NAMALWA (cell line): ENCODE measurements at places on chromosomes 4 and X.

DNA sequence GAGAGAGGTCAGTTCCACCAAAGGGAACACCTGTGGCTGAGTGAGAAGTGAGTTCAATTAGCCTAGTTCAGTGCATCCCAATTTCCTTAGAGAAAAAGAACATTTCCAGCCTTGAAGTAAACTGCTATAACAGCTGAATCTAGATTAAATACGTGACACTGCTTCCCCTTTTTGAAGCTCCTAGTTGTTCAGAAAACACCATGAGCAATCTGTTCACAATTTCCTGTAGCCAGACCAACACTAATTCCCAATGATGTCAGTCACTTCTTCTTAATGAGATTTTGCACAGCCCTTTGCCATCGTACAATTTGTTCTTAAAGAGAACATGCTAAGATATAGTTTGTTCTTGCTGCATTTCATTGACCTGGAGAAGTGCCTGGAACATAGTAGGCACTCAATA is 144.6 kb upstream of the EDNRA start:
- no peak for DNase-seq

DNA sequence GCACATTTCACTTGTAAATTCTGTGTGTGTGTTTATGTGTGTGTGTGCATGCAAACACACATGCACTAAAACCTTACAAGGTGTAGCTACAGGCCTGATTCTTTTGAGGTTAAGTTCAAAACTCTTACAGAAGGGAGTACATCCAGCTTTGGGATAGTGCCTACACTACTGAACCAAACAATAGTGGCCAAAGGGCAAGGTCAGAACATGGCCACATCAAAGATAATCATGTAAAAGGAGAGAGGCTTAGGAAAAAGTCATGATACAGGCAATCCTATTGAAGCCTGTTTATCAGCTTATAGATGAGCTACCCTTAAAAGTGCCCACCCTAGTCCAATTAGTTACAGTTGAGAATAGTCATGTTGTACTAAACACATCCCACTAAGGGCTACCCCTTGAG is 139.6 kb downstream of the IDS start:
- no peak for DNase-seq

DNA sequence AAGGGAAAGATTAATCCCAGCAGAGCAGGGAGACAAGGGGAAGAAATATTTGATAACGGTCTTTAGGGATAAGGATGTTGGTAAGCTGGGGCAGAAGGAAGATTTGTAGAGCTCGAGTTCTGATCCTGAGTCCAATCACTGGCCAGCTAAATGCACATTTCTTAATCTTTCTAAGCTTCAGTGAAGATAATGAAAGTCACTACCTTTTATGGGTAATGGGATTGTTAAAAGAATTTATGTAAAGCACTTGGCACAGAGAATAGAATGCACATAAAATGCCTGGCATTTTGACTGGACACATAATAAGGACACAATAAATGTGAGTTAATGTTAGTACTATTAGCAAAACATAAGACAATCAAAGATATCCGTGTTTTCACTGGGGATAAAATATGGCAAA is 43.3 kb downstream of the NCAPG start:
- DNase-seq: no peak

GRCh38 chr4:154507156-154507555 is 15.6 kb upstream of the DCHS2 start:
- DNase-seq: no peak

GRCh38 chrX:136867518-136867917 is 13.0 kb downstream of the RBMX start:
- DNase-seq: no peak

GRCh38 chr4:16745009-16745635 is 153.3 kb downstream of the LDB2 start:
- no peak for DNase-seq

DNA sequence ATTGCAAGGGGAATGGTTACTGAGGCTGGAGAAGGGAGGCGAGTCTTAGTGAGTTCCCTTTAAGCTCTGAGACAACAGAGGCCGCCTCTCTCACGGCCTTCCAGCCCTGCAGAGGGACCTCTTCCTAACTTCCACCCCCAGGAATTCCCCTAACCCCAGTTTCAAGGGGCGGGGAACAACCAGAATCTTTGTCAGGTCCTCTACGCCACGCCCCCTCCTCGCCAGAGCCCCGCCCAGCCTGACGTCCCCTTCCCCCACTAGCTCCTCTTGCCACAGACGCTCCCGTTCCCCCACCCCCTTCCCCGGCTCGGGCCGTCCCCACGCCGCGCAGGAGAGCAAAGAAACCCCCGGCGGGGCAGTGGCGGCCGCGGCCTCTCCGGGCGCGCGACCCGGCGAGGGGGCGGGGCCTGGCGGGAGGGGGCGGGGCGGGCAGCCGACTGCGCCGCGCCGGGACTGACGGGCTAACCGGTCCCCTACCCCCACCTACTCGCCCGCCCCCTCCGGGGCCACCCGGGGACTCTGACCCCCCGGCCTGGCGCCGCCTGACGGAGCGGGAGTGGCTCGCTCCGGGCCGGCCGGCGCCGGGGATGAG is 12.3 kb upstream of the TMEM156 start:
- peak; percentile 94 for DNase-seq

- peak; percentile 38 for DNase-seq
Observed at GRCh38 chrX:26918631-26919030, 544.5 kb downstream of the PPP4R3C start.

- DNase-seq: no peak
Observed at GRCh38 chr4:123236606-123237005, 160.0 kb upstream of the SPRY1 start.

DNA sequence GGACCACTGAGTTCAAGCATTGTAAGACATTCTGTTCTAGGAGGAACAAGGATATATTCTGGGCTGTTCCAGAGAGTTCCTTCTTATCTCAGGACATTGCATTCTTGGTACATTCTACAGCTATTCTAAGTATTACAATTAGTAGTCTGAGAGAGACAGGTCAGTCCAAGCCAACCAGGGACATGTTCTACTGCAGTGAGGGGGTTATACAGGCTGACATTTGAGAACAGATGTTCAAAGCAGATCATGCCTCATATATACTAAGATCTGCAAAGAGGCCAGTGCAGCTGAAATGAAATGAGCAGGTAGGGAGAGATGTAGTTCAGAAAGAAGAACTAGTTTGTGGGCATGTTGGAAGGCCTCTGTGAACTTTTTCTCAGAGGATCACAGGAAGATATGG is 142.0 kb downstream of the CENPC start:
- DNase-seq: no peak

GRCh38 chr4:138037696-138038095 is 204.5 kb downstream of the SLC7A11 start:
- no peak for DNase-seq

- DNase-seq: no peak
Observed at GRCh38 chr4:56613101-56613862, 67.8 kb downstream of the HOPX start.

DNA sequence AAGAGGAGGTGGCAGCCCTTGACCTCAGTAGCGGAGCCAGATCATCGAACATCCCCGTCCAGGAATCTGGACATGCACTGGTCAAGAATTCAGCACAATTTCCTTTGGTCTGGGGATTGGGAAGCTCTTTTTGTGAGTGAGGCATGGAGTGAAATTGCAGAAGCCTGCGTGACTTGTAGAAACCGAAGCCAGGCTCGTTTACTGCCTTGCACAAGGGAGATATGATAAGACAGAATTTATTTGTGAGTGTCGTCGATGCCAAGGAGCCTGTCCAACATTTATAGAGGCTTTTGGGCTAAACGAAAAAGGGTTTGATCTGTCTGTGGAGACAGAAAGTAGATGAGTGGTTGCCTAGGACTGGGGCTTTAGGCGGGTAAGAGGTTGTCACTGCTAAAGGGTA is 50.6 kb downstream of the TBL1X start:
- DNase-seq: no peak

DNA sequence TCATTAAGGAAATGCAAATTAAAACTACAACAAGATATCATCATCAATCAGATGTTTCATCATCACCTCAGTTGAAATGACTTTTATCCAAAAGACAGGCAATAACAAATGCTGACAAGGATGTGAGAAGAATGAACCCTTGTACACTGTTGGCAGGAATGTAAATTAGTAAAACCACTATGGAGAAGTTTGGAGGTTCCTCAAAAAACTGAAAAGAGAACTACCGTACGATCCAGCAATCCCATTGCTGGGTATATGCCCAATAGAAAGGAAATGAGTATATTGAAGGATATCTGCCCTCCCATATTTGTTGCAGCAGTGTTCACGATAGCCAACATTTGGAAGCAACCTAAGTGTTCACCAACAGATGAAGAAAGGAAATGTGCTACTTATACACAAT is 50.6 kb upstream of the STARD8 start:
- no peak for DNase-seq

DNA sequence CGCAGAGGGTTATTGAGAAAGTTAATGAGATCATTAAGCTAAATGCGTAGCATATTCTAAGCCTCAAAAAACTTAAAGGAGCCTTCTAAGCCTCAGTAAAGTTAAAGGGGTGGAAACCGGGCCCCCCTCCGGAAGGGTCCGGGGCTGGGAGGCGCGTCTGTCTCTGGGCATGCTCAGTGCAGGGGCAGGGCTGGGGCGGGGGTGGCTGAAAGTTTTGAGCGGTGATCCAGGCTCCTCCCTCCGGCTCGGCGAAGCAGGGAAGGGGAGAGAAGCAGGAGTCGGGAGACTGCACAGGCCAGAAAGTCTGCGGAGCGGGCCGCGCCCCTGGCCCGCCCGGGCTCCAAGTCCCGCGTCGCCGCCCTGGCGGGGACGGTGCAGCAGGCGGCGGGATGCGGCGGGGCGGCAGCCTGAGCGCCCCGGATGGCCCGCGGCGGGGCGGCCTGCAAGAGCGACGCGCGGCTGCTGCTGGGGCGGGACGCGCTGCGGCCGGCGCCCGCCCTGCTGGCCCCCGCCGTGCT is at the start of gene EVC:
Gene EVC (plus strand): TSS at position 241 of the 518 bp plus-strand sequence. CDS start 180 bp downstream, at position 421.
- no peak for DNase-seq

GRCh38 chrX:109856974-109857373 is 123.9 kb upstream of the ACSL4 start:
- DNase-seq: peak; percentile 49

GRCh38 chr4:47646372-47646771 is 161.3 kb downstream of the ATP10D start:
- DNase-seq: no peak

DNA sequence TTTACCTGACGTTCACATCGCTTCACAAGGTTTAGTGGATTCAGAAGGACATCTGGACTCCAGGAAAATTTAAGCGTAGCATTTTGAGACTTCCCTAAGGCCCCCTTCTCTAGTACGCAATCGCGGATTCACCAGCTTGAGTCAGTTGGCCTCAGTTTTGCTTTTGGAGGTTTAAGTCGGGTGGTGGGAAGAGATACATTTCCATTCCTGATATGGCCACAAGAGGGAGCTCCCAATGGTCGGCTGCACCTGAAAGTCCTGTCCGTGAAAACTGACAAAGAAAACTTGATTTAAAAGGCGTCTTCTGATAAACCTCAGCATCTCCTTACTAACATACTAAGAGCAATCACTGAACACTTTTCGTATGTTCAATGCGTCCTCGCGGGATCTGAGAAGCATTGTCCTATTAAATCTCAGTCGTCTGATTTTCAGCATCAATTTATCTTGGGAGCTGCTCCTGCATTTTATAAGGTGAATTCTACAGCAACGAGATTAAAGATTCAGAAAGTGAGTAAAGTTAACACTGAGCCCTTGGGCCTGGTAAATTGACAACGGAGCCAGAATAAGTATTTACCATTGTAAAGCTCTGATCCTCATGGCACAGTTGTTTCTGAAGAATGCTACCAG is 50.6 kb downstream of the LGI2 start:
- peak; percentile 66 for DNase-seq

DNA sequence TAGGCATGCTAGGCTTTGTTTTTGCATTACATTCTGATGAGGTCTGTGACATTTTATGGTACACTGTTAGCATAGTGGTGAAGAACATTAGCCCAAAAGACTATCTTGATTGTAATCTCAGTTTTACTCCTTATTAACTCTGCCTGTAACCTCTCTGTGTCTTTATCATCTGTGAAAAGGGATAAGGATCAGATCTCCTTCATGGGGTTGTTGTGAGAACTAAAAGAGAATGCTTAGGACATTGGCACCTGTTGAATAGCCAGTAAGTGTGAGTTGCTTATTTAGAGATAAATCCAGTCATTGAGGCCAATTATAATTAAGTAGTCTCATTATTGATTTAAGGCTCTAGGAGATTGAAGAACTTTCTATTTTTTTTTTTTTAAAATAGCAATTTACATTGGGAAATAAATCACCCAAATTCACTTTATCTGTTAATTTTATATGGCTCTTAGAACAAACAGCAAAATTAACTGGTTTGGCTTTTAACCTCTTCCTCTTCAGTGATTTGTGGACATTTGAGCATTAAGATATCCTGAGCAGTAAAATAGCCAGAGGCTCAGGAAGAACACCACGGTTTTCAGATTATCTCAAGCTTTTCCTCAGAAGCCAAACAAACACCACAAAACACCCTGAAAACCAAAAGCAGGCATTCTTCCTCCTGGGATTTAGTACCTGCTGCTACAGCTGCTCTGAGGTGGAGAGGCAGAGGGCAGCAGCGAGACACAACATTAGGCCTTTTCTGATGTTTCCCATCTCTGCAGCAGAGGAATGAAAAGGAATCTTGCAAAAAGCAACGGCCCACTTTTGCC is 192.9 kb downstream of the ARHGAP10 start:
- peak; percentile 16 for DNase-seq

DNA sequence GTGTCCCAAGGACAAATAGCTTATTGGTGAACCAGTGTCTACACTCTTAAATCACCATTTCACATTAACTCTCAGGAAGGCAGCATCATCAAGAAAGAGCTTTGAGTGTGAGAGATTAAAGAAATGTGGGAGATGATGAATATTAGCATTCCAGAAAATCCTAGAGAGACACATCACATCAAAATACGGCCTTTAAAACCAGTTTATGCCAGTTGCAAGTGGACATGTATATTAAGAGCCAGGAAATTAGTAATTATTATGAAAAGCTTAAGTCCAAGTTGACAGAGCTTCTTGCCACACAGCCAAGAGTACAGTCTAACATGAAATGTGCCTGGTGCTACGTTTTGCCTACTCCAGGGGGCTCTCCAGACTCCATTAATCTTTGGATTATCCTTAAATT is 503.0 kb upstream of the BOD1L1 start:
- DNase-seq: no peak

DNA sequence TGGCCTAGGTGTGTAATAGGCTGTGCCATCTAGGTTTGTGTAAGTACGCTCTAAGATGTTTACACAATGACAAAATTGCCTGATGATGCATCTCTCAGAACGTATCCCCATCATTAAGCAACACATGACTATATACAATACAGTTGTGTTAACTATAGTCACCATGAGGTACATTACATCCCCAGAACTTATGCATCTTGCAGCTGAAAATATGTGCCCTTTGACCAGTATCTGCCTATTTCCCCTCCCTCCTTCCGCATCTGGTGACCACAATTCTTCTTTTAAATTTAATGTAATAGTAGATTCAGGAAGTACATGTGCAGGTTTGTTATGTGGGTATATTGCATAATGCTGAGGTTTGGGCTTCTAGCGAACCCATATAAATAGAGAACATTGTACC is 239.8 kb upstream of the IL1RAPL1 start:
- no peak for DNase-seq

DNA sequence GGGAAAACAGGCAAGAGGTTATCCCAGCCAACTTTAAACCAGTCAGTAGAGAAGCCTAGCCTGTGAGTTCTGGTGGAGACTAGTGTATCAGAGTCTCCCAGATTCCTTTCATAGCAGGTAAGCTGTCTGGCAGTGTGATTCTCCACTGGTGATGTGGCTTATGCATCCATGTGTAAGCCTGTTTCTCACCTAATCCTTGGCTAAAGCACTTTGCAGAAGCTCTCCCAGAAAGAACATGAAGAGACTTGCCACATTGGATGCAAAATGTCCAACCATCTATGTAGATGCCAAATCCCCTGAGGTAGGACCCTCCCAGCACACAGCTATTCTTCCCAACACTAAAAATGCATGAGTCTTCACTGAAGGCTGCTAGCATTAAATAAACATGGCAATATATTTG is 111.7 kb downstream of the CHRNA9 start:
- DNase-seq: no peak
